ENCODE measurements at places on chromosomes 11 and 22. TPM values are rescaled to one million over a fixed set of nuclear protein-coding genes. Genes with fewer than 3 reads are reported as not detected.

IGSF9B gene
- total RNA-seq: 6.8 TPM

PAX6 gene
- 0.06 TPM for total RNA-seq

CABP4 gene
- 0.58 TPM for total RNA-seq

ASCL2 gene
- 7.6 TPM for total RNA-seq

IPO7 gene
- 113 TPM for total RNA-seq

OR5D14 gene
- not detected for total RNA-seq

OTOG gene
- 0.23 TPM for total RNA-seq

HORMAD2 gene
- not detected for total RNA-seq

KDM4E gene
- total RNA-seq: not detected

GAS2 gene
- 13.0 TPM for total RNA-seq

CTSW gene
- total RNA-seq: 1.4 TPM

OR51B6 gene
- not detected for total RNA-seq

ALDH3B1 gene
- 4.4 TPM for total RNA-seq

CREB3L1 gene
- 11.7 TPM for total RNA-seq

ANKK1 gene
- 0.47 TPM for total RNA-seq

MMP8 gene
- total RNA-seq: 2.8 TPM

GALNT18 gene
- total RNA-seq: 53.5 TPM

RAB3IL1 gene
- total RNA-seq: 22.1 TPM

CECR2 gene
- total RNA-seq: 12.8 TPM

RIMBP3C gene
- total RNA-seq: 0.82 TPM

GTPBP1 gene
- total RNA-seq: 57.7 TPM

NCAM1 gene
- total RNA-seq: 102 TPM

TYR gene
- total RNA-seq: not detected

SLC22A8 gene
- total RNA-seq: 10.3 TPM

ZNF215 gene
- 2.2 TPM for total RNA-seq

LINC01488 gene
- not detected for total RNA-seq

MFRP gene
- total RNA-seq: 0.06 TPM

DRG1 gene
- total RNA-seq: 43.3 TPM

GRIK4 gene
- 1.4 TPM for total RNA-seq

SLC22A25 gene
- total RNA-seq: not detected

PKNOX2 gene
- total RNA-seq: 9.3 TPM

MRGPRE gene
- total RNA-seq: not detected

OR51B5 gene
- total RNA-seq: 2.3 TPM

CNIH2 gene
- total RNA-seq: 1.6 TPM

PTPRJ gene
- 25.0 TPM for total RNA-seq

CARD18 gene
- total RNA-seq: not detected

OR6X1 gene
- not detected for total RNA-seq

MS4A2 gene
- 0.47 TPM for total RNA-seq

VEGFB gene
- total RNA-seq: 50.6 TPM

C1QTNF4 gene
- total RNA-seq: 9.6 TPM

MS4A6A gene
- 50.2 TPM for total RNA-seq

TRIM21 gene
- total RNA-seq: 12.8 TPM

BTG4 gene
- total RNA-seq: not detected

WBP2NL gene
- 7.7 TPM for total RNA-seq

SMIM35 gene
- not detected for total RNA-seq

APOA4 gene
- total RNA-seq: 0.35 TPM

GLYATL1 gene
- total RNA-seq: 115 TPM

AIFM3 gene
- total RNA-seq: 0.99 TPM

TMEM25 gene
- total RNA-seq: 27.9 TPM

GPR83 gene
- total RNA-seq: 0.41 TPM
